ENCODE measurements at places on chromosomes 1 and 21.
A peak's percentile ranks its signal among the peaks of the same experiment; 100 is the strongest.

- peak; percentile 38 for DNase-seq
These were observed 148.4 kb upstream of the MAP1LC3C start for GRCh38 chr1:242147096-242147976.

DNA sequence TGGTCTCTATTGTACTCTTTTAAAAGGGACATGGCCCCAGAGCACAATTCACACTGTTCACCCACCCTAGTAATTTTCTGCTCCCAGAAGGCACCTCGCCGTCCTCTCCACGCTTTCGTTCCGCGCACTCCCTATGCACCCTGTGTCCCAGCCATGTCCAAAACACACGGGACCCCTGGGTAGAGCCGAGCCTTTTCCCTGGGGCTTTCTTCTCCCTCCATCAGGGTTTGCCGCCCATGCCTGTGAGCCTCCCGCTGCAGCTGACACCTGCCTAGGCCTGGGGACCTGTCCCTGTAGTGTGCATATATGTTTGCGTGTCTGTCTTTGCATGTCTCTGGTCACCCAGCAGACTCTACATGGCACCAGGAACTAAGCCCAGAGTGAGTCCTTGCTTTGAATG is 302.7 kb downstream of the PCP4 start:
- no peak for DNase-seq

DNA sequence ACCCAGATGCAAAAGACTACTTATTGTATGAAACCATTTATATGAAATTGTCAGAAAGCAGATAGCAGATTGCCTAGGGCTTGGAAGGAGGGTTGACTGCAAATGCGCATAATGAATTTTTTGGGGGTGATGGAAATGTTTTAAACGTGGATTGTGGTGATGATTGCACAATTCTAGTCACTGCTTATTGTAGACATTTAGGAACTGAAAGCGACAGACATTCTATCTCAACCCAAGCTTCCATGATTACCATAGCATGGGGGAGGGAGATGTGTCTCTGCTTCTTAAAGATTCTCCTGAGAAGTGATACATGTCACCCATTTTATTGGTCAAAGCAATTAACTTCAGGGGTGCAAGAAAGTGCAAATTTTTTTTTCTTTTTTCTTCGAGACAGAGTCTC is 2.8 kb upstream of the MTF2 start:
- DNase-seq, result no peak

GRCh38 chr1:966135-966703 is at the start of gene PLEKHN1:
Gene PLEKHN1 (plus strand): TSS chr1:966482. CDS start chr1:966532, 50 bp downstream.
- DNase-seq, result peak; percentile 81

- DNase-seq, result no peak
These were observed 55.2 kb downstream of the PCNX2 start for GRCh38 chr1:233240371-233240770.

- DNase-seq, result no peak
These were observed 269.5 kb downstream of the HHAT start for GRCh38 chr1:210598135-210598652.

Data from activated CD4-positive, alpha-beta T cell treated with anti-CD3 and anti-CD28 coated beads, Interleukin-2, amount 10 ng/mL, durations not matched to agents 24 days and 14 days (primary cell).